ENCODE measurements at places on chromosomes 5 and 9. TPM values are rescaled to one million over a fixed set of nuclear protein-coding genes. Genes with fewer than 3 reads are reported as not detected.

The SLC25A2 gene
- total RNA-seq: not detected

DNA sequence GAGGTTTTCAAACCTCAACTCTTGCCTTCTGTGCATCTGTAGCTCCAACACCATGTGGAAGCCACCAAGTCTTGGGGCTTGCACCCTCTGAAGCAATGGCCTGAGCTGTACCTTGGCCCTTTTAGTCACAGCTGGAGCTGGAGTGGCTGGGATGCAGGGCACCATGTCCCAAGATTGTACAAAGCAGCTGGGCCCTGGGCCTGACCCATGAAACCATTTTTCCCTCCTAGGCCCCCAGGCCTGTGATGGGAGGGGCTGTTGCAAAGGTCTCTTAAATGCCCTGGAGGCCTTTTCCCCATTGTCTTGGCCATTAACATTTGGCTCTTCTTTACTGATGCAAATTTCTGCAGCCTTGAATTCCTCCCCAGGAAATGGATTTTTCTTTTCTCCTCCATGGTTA is 11.8 kb upstream of the ENTREP1 start:
- no peak for DNase-seq
- H3K4me1 ChIP-seq: peaks cover 2% of the 10 kb centered on the region
- H3K36me3 ChIP-seq: peaks cover 11% of the 10 kb centered on the region
- H3K4me3 ChIP-seq: no peak overlapping the region
- H3K27me3 ChIP-seq: peaks cover 7% of the 10 kb centered on the region

The CCDC152 gene
- 0.35 TPM for total RNA-seq

GRCh38 chr5:87872986-87873385 is 395.7 kb downstream of the TMEM161B start:
- H3K27me3 ChIP-seq: peaks cover 2% of the 10 kb centered on the region
- H3K36me3 ChIP-seq: no peaks in the 10 kb centered on the region
- H3K4me3 ChIP-seq: no peak overlapping the region
- no peak for DNase-seq
- no peaks in the 10 kb centered on the region for H3K4me1 ChIP-seq
